Activated T-cell treated with anti-CD3 and anti-CD28 coated beads, Interleukin-2, amount 50 U/mL, for 48 hours (primary cell): ENCODE measurements at places on chromosomes 7 and 10.
A peak's percentile ranks its signal among the peaks of the same experiment; 100 is the strongest.

- no peak for DNase-seq
Observed at GRCh38 chr10:66321723-66322665, 603.8 kb upstream of the LRRTM3 start.

GRCh38 chr7:1664711-1665548, 5.1 kb upstream of the ELFN1 start:
- DNase-seq, result peak; percentile 76

DNA sequence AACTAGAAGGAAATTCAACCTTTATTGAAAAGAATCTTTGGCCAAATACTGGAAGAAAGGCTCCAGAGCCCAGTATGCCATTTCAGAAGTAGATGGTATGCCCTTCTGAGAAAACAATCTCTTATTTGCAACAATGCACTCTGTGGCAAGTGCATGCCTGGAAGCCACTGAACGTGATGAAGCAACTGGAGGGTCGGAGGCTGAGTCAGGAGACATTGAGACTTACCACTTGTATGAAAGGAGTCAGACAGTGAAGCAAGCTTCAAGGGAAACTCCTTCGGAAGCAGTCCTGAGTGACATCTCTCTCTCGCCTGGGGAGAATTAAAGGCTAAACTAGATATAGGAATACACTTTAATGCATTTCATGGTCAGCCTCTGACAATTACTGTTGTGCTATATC, 353.7 kb downstream of the NRG3 start:
- no peak for DNase-seq

DNA sequence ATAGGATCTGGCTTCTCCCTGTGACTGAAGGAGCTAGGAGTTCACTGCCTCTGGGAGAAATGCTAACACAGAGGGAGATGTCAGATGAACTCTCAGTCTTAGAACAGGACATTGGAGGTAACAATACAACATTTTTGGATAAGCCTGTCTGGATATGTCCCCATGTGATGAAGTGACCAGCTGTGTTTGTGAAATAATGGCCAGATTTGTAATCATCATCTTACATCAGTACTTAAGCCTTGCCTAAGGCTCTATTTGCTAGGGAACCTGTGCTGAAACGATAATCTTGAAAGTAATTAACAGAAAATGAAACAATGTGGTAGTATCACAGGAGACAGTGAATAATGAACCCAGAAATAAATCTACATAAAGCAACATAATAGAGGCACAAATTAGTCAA, 56.2 kb downstream of the CRPPA start:
- DNase-seq, result no peak

- DNase-seq, result peak; percentile 24
Observed at GRCh38 chr10:77926566-77927401, at the start of gene DLG5. Gene DLG5 (minus strand): TSS chr10:77926755. CDS start chr10:77926520, 235 bp downstream.

DNA sequence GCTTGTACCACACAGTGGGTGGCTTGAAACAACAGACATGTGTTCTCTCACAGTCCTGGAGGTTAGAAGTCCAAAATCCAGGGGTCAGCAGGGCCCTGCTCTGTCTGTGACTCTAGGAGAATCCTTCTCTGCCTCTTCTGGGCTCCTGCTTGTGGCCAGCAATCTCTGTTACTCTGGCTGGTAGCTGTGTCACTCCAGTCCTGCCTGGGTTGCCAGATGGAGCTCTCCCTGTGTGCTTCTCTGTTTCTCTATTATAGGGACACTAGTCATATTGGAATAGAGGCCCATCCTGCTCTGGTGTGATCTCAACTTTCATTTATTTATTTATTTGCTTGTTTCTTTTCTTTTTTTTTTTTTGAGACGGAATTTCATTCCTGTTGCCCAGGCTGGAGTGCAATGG, 276.6 kb upstream of the GALNT17 start:
- no peak for DNase-seq

GRCh38 chr10:118980870-118981269, 48.6 kb upstream of the NANOS1 start:
- no peak for DNase-seq

DNA sequence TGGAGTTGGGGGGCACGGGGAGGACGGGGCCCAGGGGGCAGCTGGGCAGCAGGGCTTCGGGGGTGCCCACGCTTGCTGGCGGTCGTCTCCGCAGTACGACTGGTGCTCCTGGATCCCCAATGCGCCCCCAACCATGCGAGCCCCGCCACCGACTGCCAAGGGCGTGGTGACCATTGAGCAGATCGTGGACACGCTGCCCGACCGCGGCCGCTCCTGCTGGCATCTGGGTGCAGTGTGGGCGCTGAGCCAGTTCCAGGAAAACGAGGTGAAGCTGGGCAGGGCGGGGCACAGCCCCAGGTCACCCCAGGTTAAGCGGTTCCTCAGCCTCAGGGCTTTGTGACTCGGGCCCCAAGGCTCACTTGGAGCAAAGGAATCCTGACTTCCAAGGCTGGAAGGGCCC, 70.0 kb downstream of the ALOX5 start:
- no peak for DNase-seq
